Umbilical cord (tissue), 2 donors: ENCODE measurements at places on chromosomes 1 and 21. TPM values are rescaled to one million over a fixed set of nuclear protein-coding genes. Genes with fewer than 3 reads are reported as not detected.

CRABP2 gene
- total RNA-seq: 46.7 TPM

GRCh38 chr1:12167493-12168429, 970 bp downstream of the TNFRSF1B start:
- DNase-seq: no peak

GRCh38 chr1:243236604-243237252, 18.4 kb downstream of the CEP170 start:
- DNase-seq: no peak

LAMB3 gene
- 16.1 TPM for total RNA-seq

PADI2 gene
- 8.4 TPM for total RNA-seq

- DNase-seq: no peak
Measured at GRCh38 chr1:67988066-67988465, 62.4 kb downstream of the DIRAS3 start.

- DNase-seq: no peak
Measured at GRCh38 chr1:168708698-168709404, 20.2 kb downstream of the DPT start.

DNA sequence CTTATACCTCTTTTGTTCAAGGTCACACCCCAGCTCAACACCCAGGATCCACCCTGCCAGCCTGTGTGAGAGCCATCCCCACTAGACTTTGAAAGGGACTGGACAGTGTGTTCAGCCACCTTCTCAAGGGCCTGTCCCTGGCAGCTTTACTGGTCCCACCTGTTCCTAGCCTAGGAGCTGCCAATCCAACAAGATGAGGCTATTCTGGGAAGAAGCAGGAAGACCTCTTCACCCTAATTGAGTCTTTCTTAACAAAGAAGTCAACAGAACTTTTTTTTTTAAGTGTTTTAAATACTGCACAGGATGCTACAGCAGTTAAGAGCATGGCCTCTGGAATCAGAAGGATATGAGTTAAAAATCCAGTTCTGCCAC, 95.8 kb upstream of the HOOK1 start:
- no peak for DNase-seq

SPRR4 gene
- not detected for total RNA-seq

- peak; percentile 85 for DNase-seq
Measured at GRCh38 chr1:1019122-1019999, 559 bp upstream of the AGRN start.

DNA sequence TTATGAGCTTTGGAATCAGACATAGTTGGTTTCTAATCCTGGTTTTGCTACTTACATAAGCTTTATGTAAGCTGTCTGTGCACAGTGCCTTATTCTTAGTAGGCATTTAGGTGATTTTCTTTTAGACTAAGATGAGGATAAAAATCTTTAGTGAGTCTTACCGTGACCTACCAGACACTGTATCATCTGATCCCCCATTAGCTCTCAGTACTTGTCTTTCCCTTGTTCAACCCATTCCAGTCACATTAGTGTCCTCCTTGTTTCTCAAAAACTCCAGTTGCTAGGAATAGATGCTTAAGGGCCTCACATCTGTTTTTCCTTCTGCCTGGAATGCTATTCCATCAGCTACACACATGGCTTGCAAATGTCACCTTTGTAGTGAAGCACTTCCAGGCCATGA, 18.8 kb downstream of the PPP1R12B start:
- peak; percentile 52 for DNase-seq

CLCA4 gene
- 2.9 TPM for total RNA-seq

GRCh38 chr1:222815440-222815765, 564 bp downstream of the DISP1 start:
- peak; percentile 35 for DNase-seq

DNA sequence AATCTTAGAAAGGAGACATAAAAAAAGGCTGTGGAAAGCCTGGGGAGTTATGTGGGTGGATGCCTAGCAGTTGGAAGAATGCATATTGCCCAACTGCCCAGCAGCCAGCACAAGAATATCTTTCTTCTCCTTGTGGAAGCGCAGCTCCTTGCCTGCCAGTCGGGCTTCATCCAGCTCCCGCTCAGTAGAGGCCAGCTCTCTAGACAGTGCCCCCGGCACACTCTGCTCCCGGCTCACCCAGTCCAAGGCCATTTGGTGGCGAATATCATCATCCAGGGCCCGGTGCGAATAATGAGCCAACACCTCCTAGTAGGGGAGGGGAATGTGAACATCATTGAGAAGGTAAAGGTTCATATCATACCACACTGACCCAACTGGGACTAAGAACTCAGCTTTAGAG, 9.0 kb upstream of the RBM8A start:
- no peak for DNase-seq

GRCh38 chr1:203325026-203325417, 19.7 kb downstream of the BTG2 start:
- no peak for DNase-seq

GRCh38 chr1:22117851-22118250, 25.0 kb downstream of the WNT4 start:
- DNase-seq: peak; percentile 64

DCST2 gene
- not detected for total RNA-seq

DNA sequence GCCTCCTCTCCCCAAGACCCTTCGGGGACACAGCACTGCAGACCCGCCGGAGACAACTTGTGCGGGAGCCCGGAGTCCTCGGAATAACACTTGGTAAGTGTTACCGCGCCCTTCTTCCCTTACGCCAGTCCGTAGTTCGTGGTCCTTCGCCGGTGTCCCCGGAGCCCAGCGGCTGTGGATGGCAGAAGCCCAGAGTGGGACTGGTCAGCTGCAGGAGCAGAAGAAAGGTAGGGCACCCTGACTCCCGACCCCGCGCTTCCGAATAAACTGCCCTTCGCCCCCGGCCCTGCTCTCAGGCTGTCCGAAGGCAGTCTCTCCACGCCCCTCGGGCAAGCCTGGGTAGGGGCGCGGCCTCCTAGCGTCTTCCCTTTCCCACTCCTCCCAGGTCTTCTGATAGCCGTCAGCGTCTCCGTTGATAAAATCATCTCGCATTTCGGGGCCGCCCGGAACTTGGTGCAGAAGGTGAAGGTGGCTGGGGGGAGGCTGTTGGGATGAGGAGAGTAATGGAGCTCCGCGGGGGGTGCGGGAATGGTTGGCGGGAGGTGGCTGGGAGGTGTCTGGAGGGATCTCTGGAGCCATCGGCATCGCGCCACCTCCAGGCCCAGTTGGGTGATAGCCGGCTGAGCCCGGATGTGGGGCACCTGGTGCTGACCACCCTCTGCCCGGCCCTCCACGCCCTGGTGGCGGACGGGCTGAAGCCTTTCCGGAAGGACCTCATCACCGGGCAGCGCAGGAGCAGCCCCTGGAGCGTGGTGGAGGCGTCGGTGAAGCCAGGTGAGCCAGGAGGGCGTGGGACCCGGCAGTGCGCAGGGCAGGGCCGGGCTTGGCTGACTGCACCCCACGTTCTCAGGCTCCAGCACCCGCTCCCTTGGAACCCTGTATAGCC, 4.3 kb downstream of the RUSC1 start:
- DNase-seq: peak; percentile 61

GRCh38 chr1:11738783-11739182, 2.8 kb downstream of the AGTRAP start:
- no peak for DNase-seq

VWA5B1 gene
- 0.24 TPM for total RNA-seq

C1orf226 gene
- total RNA-seq: 1.7 TPM

- DNase-seq: no peak
Measured at GRCh38 chr1:21294266-21294989, 4.2 kb upstream of the ECE1 start.

DNA sequence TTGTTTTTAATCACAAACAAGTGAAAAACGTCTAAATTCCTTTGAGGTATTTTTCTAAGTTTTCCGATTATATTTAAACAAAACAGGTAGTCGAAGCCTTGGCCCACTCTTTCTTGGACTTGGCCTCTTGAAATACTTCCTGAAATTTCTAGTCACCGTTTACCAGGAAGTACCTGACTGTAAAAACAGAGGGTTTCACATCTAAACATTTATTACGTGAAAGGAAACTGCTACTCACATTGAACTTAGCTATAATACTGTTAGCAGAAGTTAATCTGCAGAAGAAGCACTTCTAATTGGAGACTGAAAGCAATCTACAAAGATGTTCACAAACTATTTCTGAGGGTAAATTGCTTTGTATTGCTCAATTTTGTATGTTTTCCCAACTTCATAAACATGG, 526.0 kb upstream of the ADGRL4 start:
- DNase-seq: no peak

IVL gene
- 14.2 TPM for total RNA-seq
